ENCODE measurements at places on chromosomes 4 and X. TPM values are rescaled to one million over a fixed set of nuclear protein-coding genes. Genes with fewer than 3 reads are reported as not detected.

The TRIML1 gene
- not detected for total RNA-seq

The SLC34A2 gene
- not detected for total RNA-seq

The PDS5A gene
- 111 TPM for total RNA-seq

The MAGEA8 gene
- total RNA-seq = not detected

The UGT2B11 gene
- total RNA-seq = not detected

The SLC10A4 gene
- total RNA-seq = not detected

The RADX gene
- total RNA-seq = 1.8 TPM

The CFAP99 gene
- not detected for total RNA-seq

The SPANXN4 gene
- not detected for total RNA-seq

The FGFRL1 gene
- total RNA-seq = 37.9 TPM

The ETNPPL gene
- total RNA-seq = 5.4 TPM

The OTUD6A gene
- total RNA-seq = not detected

The CXCL11 gene
- total RNA-seq = not detected

The PABPC4L gene
- 1.8 TPM for total RNA-seq

The MAGEA2 gene
- total RNA-seq = not detected
